ENCODE measurements at places on chromosomes 13 and 19.

GRCh38 chr13:31805841-31806240 is 66.5 kb downstream of the RXFP2 start:
- no peak for DNase-seq

- no peak for DNase-seq
These were observed 14.8 kb downstream of the PLEKHJ1 start for GRCh38 chr19:2221250-2221831.

DNA sequence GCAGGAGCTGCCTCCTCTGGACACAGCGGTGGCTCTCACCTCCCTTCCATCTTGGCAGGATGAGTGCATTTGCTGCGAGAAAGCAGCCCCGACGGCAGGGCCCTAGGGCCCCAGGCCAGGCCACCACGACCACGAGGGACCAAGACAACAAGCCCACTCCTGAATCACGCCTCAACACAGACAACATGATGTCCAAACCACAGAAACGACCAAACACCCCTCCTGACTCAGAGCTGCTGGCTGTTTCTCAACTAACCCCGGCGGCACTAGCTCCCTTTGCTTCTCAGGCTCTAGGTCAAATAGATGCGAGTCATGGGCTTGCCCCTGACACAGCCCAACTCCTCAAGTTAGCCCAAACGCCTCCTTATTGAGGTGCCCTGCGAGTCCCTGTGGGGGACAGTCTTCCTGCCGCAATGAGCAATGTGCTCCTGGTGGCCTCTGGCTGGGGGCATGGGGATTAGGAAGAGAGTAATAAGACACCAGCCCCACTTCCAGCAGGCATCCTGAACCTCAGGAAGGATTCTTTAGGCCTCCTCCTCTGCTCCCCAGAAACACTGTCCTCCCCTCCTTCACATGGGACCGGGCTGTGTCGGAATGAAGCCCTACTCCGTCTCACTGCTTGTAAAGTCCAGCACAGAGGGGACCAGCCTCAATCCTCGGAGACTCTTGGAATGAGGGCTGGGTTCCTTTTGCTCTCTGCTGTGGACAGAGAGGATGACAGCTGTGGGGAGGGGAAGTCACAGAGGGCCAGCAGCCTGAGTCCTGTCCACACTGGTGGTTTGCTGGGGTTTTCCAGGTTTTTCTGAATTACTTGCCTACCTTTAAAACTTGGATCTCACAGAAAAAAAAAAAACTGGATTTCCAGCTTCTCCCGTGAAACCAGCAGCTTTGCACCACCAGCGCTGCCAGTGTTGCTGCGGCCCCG is 6.9 kb upstream of the ATF5 start:
- DNase-seq: no peak

GRCh38 chr19:53671663-53672062 is 39.9 kb downstream of the DPRX start:
- no peak for DNase-seq

DNA sequence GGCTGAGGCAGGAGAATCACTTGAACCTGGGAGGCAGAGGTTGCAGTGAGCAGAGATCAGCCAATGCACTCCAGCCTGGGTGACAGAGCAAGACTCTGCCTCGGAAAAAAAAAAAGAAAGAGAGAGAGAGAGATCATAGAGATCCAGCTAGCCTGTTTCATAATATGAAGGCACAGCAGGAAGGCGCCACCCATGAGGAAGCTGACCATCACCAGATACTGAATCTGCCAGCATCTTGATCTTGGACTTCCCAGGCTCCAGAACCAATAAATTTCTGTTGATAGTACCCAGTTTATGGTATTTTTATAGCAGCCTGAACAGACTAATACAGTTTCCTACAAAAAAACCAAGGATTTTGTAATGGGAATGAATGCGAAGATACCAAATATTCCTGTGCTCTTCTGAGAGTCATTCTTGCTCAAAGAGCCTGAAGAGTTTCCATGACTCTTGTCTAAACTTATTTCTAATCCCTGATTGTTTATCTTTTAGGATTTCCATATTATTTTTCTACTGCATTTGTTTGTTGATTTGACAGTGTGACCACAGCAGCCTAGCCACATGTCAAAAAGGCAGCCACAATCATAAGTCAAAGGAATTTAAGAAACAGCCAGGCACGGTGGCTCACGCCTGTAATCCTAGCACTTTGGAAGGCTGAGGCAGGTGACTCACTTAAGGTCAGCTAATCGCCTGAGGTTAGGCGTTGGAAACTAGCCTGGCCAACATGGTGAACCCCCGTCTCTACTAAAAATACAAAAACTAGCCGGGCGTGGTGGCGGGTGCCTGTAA is 37.7 kb upstream of the PDCD5 start:
- DNase-seq: no peak

DNA sequence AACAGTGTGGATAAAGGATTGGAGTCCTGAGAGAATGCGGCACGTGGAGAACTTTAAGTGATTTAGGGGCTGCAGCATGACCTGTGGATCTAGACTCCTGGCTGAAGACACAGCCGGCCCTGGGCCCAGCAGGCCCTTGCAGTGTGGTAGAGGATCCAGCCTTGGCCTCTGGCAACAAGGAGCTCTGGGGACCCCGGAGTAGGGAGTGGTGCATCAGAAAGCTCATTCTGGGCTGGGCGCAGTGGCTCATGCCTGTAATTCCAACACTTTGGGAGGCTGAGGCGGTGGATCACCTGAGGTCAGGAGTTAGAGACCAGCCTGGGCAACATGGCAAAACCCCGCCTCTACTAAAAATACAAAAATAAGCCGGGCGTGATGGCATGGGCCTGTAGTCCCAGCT is 76.0 kb downstream of the CHST8 start:
- no peak for DNase-seq

- no peak for DNase-seq
These were observed 23.5 kb downstream of the ZNF574 start for GRCh38 chr19:42099336-42099925.

- no peak for DNase-seq
These were observed 57.7 kb downstream of the ANKRD10 start for GRCh38 chr13:110856942-110857835.

DNA sequence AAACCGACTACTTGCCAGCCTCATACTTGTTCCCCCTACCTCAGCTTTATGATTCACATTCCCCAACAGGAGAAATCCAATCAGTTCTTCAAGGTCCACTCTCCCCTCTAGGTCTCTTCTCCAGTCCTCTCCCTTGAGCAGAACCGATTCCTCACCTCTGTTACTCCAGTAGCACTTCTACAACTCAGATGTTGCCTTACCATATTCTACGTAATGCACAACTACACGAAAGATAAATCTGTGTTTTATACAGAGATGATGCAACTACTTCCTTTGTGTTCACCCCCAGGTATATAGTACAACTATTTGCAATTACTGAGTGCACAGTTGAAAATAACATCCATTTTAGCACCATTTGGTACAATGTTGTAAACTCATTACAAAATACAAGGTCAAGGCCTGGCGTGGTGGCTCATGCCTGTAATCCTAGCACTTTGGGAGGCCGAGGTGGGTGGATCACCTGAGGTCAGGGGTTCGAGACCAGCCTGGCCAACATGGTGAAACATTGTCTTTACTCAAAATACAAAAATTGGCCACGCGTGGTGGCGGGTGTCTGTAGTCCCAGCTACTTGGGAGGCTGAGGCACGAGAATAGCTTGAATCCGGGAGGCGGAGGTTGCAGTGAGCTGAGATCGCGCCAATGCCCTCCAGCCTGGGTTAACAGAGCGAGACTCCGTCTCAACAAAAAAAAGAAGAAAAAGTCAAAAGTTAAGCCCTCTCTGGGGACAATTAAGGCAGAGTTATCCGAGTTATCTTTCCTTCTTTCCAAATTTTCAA is 2.8 kb upstream of the WBP4 start:
- no peak for DNase-seq

DNA sequence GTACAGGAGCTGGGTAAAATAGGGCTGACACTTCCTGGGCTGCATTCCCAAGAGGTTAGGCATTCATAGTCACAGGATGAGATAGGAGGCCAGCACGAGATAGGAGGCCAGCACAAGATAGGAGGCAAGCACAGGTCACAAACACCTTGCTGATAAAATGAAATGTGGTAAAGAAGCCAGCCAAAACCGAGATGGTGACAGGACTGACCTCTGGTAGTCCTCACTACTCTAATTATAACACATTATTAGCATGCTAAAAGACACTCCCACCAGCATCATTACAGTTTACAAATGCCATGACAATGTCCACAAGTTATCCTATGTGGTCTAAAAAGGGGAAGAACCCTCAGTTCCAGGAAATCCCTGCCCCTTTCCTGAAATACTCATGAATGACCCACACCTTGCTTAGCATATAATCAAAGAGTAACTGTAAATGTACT is 20.9 kb upstream of the IGSF23 start:
- no peak for DNase-seq

DNA sequence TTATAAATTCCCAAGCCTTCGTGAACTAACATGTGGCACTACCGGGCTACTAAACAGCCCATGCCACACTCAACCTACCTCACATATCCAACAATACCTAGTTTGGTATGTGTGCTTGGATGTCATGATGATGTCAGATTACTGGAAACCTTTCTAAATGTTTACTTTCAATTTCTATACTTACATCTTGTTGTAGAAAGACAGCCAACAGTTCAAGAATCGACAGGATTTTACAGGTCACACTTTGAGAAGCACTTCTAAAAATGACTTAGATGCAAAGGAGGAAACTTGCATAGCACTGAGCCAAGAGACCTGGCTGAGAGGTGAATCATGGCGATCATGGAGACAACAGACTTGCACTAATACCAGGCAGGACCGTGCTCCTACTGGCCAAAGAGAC is 209.9 kb downstream of the COL4A1 start:
- DNase-seq: no peak

GRCh38 chr13:100887729-100888151 is 213.1 kb upstream of the TMTC4 start:
- DNase-seq: no peak

- DNase-seq: no peak
These were observed 33.3 kb upstream of the MICU2 start for GRCh38 chr13:21637296-21637695.

DNA sequence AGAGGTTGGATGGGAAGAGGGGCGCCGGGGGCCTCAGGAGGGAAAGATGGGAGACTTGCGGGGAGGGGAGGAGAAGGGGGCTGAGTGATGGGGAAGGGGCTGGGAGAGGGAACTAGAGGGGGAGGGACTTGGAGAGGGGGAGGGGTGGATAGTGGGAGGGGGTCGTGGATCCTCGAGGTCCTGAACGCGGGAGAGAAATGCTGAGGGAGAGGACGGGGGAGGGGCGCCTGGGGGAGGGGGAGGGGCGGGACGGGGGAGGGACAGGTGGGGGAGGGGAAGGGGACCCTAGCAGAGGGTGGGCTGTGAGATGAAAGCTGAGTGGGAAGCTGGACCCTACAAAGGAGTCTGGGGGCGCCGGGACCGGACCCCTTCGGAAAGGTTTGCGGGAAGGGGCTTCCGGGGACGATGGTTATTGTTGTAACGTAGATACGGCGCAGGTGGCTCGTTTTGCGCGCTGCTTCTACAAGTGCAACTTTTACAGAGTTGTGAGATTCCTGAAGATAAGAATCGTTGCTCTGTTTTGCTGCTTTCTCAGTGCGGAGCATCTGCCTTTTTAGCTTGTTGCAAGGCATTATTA is 418 bp downstream of the ZNF444 start:
- DNase-seq: peak; percentile 39

DNA sequence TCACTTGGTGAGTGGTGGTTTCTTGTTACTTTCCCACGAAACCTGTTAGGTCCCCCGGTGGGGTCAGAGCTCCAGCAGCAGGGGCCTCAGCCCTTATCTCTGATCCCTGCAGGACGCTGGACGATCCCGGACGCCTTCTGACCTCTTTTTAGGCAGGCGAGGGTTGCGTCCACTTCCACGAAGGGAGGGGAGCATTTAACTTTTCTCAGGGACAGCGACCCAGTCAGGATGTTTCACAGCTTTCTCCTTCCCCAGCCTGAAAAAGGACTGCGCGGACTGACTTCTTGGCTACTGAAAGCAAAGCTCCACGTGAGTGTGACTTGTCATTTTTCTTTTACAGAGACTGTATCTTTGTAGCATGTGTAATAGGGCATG is 692 bp downstream of the ZNF234 start:
- DNase-seq: no peak

- DNase-seq: no peak
These were observed 20.2 kb downstream of the ATP8A2 start for GRCh38 chr13:25391932-25392331.

GRCh38 chr13:97121894-97122293 is 100.2 kb upstream of the MBNL2 start:
- DNase-seq: no peak

GRCh38 chr13:51063909-51064308 is 47.2 kb downstream of the C13orf42 start:
- DNase-seq: no peak

GRCh38 chr19:50488389-50489194 is 11.9 kb upstream of the GARIN5A start:
- no peak for DNase-seq

GRCh38 chr13:58343076-58343475 is 711.5 kb downstream of the PCDH17 start:
- no peak for DNase-seq

- no peak for DNase-seq
These were observed 56.7 kb downstream of the AKAP11 start for GRCh38 chr13:42328672-42329071.

GRCh38 chr13:38686577-38687245 is at the start of gene FREM2:
Gene FREM2, plus strand, starts transcription at chr13:38687077. Its CDS starts 268 bp downstream, at chr13:38687345.
- no peak for DNase-seq

DNA sequence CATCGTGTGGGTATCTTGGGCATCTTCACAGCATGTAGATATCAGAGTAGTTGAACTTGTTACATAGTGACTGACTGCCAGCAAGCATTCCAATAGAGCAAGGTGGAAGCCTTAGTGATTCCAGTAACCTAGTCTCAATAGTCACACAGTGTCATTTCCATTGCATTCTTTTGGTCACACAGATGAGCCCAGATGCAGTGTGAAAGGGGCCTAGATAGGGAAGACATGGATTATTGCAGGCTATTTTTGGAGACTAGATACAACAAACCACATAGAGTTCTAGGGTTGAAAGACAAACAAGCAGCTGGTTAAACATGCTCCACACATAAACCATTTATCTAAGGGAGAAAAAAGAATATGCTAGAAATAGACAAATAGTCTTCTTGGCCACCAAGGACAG is 553.5 kb downstream of the DCT start:
- no peak for DNase-seq

DNA sequence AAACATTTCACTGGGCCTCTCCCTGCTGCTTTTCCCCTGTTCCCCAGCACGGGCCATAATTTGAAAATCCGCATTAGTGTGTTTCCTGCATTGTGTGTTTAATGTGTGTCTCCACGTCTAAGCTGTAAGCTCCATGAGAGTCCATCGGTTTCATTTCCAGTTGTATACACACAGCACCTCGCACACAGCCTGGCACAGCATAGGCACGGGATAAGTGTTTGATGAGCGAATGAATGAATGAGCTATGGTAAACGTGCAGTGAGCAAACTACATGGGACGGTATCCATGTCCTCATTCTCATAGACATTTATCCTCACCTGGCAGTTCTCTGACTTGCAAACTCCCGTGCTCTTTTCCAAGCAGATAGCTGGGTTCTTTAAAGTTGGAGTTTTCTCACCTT is 106.1 kb downstream of the RAB20 start:
- DNase-seq: no peak

GRCh38 chr13:21075011-21075378 is 13.6 kb upstream of the LATS2 start:
- peak; percentile 30 for DNase-seq

- DNase-seq: no peak
These were observed 137.5 kb downstream of the KCNRG start for GRCh38 chr13:50152655-50153309.

- no peak for DNase-seq
These were observed 299.8 kb downstream of the KLF5 start for GRCh38 chr13:73358606-73359095.

Measured in central memory CD4-positive, alpha-beta T cell (primary cell).